ENCODE measurements at places on chromosomes 5 and 9.

DNA sequence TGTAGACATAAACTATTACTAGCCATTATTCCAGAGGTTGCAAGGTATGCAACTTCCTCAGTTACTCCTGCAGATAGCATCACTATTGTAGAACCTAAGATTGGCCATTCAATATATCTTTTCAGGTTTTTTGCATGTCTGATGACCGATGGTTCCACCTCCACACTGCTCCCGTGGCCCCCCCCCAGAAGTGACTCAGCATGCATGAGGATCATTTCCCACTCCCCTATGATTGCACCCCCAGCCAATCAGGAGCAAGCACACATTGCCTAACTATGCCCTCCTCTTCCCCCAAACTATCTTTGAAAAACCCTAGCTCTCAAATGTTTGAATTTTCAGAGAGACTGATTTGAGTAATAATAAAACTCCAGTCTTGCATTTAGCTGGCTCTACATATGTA, 601.4 kb upstream of the TLE4 start:
- DNase-seq: no peak

DNA sequence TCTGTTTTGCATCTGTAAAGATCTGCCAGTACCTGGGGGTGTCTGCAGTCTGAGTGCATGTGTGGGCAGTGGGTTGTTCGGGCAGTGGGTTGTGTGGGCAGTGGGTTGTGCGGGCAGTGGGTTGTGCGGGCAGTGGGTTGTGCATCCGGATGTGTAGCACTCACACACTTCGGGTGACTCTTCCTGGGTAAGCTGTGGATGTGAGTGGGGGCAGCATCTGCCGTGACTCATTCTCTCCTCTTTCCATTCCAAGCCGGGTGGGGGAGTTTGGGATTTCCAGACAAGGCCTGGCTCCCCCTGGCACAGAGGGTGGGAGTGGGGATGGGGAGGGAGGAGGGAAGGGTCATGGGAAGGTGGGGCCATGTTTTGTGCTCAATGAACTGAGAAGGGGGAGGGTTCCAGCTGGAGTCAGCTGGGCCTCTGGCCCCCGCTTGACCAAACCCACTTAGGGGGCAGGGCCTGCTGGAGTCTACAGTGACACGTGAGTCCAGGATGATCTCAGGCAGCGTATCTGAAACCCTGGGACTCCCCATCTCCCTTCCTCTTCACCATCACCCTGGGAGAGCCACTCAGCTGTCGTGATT, 8.3 kb downstream of the CRB2 start:
- DNase-seq: no peak

DNA sequence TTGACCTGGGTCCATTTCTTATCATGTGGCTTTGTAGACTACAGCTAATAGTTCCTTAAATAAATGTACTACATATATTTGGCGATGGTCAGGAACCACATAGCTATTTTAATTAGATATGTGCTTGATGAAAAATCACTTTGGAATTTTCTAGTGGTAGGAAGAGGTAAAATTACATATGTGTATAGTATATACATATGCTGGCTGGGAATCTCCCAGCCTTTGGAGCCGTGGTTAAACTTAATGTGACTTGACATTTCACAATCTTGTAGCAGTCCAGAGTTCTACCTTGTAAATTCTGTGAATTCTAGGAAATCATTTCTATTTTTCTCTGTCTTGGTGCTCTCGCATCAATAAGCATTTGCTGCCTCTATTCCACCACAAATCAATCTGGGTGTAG, 565.0 kb downstream of the DMRTA1 start:
- DNase-seq: no peak

- no peak for DNase-seq
Measured at GRCh38 chr9:92807757-92808725, 43.4 kb upstream of the BICD2 start.

DNA sequence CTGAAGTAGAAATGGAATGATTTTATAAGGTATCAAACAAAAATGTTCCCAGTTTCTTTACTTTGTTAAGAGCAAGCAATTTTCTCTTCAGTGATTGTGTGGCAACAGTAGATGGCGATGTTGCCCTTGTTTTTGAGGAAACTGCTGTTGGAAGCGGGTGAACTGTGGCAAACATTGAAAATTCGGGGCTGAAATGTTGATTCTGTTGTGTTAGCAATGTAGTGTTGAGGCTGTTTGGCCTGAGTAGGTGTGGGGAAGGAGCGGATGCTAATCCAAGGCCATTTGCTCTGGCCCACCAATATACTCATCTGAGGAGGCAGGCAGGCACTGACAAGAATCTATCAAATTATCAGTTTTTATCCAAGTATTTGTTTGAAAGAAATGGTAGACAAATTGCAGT, 129.8 kb downstream of the SLC12A2 start:
- no peak for DNase-seq

DNA sequence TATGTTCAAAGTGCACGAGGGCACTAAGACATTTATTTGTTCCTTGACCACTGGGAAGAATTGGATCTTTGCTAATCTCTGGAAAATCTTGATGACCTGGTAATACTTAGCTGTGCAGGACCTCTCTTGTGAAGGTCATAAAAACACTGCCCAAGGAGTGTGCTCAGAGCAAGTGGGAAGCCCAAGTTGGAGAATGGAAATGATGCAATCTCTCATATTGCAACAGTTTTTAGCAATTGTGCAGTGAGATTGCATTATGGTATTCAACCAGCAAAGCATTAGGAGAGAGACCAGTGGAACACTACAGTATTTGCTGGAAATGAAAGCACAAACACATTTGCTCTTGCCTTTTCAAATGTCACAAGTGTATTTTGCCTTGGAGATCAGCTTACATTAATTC, 34.5 kb downstream of the TXNDC8 start:
- DNase-seq: no peak

DNA sequence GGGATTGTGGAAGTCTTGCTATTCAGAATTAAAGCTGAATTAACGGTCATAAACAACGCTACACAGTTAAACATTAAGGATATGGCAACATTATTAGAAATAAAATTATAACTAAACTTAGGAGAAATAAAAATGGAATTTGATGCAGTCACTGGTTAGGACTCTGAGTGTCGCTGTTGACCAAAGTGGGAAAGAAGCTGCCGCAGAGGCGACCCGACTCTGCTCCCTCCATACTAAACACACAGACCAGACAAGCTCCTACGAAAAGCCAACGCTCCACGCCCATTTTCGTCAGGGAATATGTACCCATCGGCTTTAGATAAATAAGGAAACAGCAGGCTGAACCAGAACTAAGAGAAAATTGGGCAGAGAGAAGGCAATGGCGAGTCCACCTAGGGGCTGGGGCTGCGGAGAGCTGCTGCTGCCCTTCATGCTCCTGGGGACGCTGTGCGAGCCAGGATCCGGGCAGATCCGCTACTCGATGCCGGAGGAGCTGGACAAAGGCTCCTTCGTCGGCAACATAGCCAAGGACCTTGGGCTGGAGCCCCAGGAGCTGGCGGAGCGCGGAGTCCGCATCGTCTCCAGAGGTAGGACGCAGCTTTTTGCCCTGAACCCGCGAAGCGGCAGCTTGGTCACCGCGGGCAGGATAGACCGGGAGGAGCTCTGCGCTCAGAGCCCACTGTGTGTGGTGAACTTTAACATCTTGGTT, at the start of gene PCDHGA5:
PCDHGA5 (plus strand) TSS at position 211 of the 709 bp plus-strand sequence; CDS start at position 380, 169 bp downstream.
- DNase-seq: no peak

DNA sequence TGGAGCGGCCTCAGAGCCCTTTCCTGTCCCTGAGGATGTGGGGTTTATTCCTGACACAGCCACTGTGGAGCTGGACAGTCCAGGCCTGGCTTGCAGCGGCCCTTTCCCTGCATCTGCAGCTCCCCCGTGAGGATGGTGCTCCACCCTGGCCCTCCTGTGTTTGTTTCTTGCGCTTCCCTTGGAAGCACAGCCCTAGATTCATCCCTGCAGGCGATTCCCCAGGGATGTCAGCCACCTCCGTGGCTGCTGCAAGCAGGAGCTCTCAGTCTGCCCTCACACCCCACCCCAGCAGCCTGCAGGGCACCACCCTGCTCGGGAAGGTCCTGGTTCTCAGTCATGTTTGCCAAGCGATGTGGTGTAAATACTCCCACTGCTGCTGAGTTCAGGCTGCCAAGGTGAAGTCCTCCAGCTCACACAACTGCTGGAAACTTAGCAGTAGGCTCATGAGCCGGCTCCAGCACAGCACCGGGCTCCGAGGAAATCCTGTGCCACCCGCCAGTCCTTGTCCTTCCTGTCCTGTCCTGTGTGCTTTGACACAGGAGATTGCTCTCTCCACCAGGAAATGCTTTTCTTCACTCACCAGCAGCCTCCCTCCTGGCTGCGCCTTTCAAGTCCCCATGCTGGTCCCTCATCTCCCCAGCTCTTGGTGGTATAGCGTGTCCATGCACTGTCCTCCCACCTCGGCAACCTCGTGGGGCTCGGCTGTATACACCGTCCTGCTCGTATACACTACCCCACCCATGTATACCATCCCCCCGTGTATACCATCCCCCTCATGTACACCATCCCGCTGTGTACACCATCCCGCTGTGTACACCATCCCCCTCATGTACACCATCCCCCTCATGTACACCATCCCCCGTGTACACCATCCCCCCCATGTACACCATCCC, 16.2 kb downstream of the ROPN1L start:
- DNase-seq: no peak

DNA sequence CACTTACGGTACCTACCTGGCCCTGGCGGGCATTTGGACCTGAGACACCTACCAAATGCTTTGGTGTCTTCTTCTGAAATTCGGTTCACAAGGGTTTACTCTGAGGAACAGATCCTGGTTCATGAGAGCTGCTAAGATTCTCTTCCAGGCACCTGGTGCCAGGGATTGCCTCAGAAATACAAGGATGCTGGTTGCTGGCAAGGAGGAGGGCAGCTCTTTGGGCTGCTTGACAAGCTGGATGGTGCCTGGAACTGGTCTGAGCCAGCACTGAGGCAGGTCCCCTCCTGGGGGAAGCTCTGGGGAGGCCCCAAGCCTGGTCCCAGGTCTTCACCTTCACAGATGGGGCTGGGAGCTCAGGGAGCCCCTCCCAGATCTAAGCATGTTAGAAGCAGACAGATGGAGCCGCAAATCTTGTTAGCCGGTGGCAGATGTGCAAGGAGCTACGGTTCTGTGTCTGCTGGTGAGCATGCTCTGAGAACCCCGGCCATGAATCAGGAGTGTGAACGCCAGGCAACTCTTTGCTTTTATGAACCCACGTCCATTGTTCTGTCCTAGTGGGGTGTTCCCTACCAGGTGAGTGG, 16.3 kb downstream of the FABP6 start:
- DNase-seq: no peak

DNA sequence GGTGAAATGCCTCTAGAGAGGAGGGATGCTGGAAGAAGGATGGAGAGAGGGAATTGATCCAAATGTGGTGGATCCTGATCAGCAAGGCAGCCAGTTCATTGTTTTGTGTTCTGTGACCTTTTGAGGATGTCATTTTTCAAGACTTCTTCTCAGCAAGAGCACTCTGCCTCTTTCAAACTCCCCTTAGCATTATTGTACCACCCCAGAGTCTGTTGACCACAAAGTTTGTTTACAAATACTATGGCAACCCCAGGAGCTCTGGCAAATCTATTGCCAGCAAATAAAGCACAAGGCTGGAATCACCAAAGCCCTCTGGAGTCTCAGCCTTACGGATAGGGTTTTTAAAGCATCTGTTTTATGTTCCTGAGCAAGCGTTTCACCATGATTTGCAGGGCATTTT, 76.2 kb upstream of the SLC1A3 start:
- no peak for DNase-seq

GRCh38 chr9:126809068-126809467, 4.2 kb downstream of the ZBTB43 start:
- DNase-seq: no peak

- DNase-seq: no peak
Measured at GRCh38 chr5:663436-664342, 29.5 kb downstream of the TPPP start.

DNA sequence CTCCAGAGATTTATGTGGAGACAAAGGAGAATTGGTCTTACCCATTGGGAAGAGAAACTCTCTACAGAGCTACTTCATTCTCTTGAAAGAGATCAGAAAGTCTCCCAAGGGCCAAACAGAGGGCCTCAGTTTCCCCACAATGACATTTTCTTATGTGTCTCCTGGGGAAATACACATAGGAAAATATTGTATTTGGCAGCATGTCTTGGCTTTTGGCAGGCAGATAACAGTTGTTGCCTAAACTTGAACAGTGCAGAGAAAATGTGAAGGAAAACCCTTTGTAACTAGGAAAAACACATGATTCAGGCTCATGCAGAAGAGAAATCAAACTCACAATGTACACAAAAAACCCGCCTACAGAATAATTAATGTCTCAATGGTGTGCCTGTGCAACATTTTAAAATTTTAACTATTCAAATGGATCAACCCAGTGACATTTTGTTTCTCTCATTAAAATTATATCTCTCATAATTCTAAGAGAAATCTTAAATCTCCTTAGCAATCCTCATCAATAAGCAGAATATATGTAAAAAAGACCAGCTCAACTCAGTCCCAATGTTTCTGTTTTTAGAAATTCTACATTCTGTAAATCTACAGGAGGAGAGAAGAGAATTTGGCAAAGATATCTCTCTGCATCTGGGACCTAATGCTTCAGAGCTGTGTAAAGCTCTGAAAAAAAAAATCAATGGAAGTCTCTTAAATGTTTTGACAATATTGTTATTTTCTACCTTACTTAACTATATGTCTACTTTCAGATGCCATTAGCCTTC, 205.1 kb downstream of the ADAMTSL1 start:
- no peak for DNase-seq

DNA sequence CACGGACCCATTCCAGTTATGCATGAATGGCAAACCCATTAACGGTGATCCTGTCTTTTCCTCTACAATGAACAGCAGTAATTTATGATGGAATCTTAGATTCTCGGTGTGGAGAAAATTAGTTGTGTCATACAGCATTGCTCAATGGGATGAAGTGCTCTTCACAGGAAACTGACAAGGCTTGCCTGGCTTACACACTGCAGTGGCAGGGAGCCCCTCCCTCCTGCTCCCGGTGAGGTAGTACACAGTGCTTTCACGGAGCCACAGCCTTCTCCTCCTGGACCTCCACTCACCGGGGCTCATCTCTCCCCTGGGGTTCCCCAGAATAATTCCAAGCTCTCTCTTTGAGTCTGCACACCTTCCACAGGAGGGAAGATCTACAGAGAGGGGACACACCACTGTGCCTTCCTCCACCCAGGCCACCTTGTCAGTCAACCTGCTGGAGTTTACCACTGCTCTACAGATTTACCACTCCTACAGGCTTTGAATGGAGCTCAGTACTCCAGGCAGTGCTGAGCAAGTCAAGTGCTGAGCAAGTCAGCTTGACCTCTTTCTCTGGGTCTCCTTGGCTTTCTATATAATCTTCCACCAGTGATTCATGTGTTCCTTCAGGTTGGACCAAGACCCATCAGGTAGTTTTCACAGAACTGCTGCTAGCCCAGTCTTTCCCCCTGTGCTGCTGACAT, 59.1 kb upstream of the TBC1D2 start:
- DNase-seq: no peak

DNA sequence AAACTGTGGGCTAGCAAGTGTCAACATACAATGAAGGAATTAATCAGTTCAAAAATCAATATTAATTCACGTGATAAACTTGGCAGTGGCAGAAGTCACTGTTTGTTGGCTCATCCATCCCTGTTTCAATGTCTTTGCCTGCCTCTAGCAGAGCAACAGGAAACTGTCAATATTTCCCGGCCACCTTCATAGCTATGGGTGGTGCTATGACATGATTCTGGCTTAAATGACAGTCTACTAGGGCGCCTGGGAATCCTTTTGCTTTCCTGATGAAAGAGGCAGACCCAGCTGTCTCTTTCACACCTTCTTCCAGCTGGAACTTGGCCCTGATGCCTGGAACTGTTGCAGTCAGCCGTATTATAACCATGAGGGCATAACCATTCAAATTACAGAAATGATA, 72.1 kb upstream of the DNAH5 start:
- DNase-seq: no peak

All from stimulated activated CD8-positive, alpha-beta memory T cell treated with anti-CD3 and anti-CD28 coated beads, Interleukin-7, amount 100 ng/mL, for 1 hour (primary cell).